ENCODE measurements at places on chromosomes 3 and 15.

DNA sequence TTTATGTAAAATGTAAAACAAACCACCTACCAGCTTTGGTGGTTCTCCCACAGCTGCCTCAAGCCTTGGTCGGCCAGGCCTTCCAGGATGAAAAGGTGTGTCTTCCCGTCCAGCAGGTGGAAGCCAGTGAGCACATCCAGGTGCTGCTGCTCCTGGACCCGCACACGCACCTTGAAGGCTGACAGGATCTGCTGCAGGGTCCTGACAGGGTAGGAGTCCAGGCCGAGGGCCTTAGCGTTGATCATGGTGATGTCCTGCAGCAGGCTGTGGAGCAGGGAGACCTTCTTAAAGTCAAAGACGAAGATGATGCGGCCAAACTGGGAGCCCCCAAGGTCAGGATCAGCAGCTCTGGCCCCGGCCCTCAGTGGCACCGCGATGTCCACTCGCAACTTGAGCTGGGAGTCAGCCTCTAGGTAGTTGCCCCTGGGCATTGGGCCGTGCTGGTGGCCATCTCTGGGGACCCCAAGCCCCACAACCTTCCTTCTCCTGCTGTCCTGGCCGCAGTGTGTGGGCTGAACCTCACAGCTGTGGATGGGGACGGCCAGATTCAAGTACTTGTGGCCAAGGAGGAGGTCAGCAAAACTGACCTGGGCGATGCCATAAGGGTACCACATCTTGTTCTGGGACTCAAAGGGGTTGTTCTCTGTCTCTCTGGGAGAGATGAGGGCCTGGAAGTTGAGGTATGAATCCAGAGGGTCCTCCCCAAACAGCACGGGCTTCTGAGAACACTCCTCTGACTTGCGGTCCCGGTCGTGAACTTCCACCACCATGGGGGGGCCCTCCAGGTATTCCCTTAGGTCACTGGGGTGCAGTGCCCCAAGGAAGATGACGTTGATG is 48.6 kb downstream of the CFAP92 start:
- DNase-seq: no peak

DNA sequence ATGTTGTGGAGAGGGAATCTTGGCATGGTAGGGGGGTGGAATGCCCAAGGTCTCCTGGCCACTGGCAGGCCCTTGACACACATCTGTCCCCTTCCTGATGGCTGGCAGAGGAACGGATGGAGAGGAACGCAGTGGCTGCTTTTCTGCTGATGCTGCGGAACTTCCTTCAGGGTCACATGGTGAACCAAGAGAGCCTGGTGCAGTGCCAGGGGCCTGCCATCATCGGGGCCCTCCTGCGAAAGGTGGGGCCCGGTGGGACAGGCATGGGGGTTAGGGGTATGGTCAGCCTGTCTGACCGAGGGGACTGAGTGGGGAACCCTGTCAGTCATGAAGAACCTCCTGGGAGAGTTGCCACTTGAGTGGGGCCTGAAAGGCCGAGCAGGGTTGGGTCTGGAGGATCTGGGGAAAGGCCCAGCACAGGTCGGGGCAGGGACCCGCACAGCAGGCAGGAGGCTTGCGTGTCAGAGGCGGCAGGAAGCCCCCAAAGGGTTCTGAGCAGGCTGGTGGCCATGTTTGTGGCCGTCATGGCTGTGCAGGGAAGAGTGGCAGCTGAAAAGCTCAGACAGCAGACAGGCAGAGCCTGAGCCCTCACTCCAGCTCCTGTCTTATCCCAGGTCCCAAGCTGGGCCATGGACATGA is 18.1 kb downstream of the NBEAL2 start:
- no peak for DNase-seq

- DNase-seq: no peak
These were observed 31.3 kb downstream of the LIPC start for GRCh38 chr15:58462973-58463663.

DNA sequence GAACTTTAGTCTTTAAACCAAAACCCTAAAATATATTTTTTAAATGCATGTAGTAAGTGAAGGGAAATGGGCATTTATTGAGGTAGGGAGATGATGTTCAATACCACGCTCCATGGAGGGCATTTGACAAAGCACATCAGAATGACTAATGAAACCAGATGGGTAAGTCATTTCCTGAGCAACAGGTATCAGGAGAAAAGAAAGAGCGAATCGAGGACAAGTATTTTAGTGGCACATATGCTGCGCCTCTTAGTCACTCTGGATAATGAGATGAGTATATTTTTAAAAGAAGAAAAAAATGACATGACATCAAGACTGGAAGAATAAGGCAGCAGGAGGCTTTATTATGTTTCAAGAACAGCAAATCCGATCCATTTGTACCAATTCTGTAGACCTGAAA is 129.0 kb upstream of the ARHGEF3 start:
- peak; percentile 38 for DNase-seq

- peak; percentile 62 for DNase-seq
These were observed 36.9 kb downstream of the SENP8 start for GRCh38 chr15:72155003-72155621.

DNA sequence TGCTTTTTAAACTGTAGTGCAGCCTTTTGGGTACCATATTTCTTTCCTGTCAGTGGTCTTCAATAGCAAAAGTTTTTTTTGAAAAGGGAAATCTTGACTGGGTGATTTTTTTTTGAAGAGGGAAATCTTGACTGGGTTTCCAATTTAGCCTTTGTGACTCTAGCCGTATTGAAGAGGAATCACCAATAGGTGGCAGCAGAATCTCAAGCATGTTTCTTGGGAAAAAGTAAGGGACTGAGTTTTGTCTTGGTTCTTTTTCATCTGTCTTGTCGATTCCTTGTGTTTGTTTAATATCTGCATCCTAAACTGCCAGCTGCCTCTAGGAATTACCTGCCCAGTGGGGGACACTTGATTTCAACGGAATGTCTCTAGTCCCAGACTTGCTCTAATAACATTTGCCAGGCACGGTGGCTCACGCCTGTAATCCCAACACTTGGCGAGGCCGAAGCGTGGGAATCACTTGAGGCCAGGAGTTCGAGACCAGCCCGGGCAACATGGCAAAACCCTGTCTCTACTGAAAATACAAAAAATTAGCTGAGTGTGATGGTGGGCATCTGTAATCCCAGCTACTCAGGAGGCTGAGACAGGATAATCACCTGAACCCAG is 89.2 kb downstream of the RBPMS2 start:
- peak; percentile 60 for DNase-seq

DNA sequence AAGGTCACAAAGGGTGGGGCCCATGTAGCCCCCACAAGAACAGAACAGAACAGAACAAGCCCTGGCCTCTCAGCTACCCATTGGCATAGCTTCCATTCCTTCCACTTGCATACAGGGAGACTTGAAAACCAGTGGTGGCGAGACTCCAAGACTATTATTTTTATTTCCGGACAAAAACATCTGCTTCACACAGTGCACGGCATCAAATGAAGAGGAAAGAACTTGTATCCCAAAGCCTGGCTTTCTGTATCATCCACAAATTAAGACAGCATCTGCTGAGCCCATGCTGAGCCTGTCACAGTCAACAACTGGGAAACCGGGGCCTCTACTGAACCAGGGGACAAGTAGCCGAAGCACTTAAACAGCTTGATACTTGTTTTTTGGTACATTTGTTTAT is 56.0 kb downstream of the CLEC3B start:
- DNase-seq: peak; percentile 38

- DNase-seq: no peak
These were observed 31.7 kb downstream of the GPR149 start for GRCh38 chr3:154398084-154398967.

DNA sequence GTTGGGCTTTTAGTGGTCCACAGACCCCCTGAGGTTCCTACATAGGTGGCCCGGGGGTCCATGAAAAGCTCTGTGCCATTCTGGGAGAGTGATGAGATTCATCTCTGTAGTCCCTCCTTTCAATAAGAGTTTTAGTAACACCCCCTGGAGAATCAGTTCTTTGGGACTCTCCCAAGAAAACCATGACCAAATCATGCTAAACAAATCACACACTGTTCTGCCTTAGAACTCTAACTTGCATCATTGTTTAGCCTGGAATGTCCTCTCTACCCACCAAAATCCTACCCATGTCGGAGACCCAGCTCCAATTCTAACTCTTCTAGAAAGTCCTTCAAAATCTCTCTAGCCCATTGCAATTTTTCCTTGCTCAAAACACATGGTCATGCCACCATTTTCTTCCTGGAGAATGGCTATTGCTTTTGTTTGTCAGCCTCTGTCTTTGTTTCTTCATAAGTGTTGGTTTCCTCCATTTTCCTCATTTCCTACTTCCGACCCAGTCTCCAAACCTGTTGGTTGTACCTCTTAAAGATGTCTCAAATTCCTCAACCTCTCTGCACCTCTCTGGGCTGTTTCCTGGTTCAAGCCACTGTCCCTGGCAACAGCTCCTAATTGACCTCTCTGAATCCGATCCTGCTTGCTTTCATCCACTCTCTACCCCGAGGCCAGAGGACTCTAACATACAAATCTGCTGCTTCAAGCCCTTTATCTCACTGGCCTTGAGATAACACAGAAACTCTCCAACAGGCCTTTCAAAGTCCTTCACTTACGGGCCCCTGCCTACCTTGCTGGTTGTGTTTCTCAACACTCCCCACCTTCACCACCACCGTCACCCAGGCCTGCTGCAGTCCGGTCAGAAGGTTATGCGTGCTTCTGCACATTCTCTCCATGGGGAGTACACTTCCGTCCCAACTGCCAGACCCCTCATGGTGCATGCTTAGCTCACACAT is 23.7 kb downstream of the CYP19A1 start:
- DNase-seq: no peak

DNA sequence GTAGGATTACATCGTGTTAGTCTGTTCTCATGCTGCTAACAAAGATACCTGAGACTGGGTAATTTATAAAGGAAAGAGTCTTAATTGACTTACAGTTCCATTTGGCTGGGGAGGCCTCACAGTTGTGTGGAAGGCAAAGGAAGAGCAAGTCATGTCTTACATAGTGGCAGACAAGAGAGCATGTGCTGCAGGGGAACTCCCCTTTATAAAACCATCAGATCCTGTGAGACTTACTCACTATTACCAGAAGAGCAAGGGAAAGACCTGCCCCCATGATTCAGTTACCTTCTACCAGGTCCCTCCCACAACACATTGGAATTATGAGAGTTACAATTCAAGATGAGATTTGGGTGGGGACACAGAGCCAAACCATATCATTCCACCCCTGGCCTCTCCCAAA is 3.4 kb downstream of the SLC25A26 start:
- no peak for DNase-seq

GRCh38 chr3:197197334-197197733 is 101.1 kb downstream of the DLG1 start:
- no peak for DNase-seq

GRCh38 chr15:98003996-98004395 is 43.5 kb downstream of the ARRDC4 start:
- no peak for DNase-seq

GRCh38 chr3:53226142-53226840 is 29.5 kb downstream of the TKT start:
- DNase-seq: no peak

DNA sequence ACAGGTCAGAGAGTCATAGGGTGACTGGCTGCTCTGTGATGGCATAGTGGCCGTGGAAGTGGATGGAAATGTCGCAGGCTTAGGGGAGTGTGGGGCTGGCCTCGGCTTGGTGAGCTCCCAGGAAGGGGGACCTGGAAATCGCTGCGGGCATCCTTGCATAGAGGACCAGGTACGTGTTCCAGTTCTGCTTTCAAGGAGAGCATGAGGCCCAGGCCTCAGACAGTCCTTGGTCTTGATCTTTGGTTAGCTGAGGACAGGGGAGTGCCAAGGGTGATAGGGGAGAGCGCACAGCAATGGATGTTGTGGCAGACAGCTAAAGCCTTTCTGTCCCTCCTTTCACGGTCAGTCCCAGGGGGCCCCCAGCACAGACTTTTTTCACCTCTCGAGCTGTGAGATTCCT is 110.5 kb downstream of the SNRPN start:
- DNase-seq: no peak

DNA sequence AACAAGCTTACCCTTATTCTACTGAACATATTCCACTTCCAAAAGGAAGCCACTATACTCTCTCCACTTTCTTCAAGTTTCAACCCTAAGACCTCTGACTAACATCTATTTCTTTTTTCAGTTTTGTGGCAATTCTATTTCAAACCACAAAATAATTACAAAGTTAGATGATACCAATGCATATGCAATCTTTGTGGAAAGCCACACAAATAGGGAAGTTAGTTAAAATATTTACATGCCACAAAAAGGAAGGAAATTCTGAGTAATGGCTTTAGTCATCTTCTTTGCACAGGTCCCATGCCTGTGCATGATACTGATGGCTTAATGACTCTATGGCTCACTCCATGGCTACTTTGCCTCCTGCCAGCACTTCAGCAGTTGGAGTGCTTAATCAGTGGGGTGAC is 57.0 kb upstream of the MCTP2 start:
- no peak for DNase-seq

GRCh38 chr3:78337801-78338211 is 1297.9 kb downstream of the ROBO2 start:
- DNase-seq: no peak
